ENCODE measurements at places on chromosomes 12 and 14.

DNA sequence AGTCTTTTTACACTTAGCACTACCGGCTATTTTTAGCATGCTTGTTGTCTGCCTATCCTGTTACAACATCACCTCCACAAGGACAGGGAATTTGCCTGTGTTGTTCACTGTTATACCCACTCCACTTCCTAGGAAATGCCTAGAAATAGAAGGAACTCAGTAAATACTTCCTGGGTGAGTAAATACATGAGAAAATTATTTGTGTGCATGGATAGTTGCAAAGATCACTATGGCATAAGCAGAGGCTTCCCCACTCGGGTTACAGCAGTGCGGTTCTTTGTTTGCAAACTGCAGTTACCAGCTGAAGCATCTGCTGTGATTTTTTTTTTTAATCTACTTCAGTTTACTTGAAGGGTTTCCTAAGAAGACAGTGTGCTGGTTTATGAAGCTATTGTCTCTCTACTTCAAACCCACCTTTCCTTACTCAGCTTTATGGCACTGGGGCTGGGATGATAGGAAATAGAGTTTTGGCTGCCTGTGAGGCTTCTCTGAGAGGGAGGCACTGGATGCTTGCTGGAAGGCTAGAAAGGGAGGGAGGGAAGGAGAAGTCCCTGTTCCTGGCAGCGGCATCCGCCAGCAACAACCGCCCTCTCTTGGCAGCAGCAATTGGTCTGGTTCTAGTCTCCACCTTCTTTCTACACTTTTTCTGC lies 29.0 kb downstream of the PDE6H start:
- H3K36me3 ChIP-seq, result no peaks in the 10 kb centered on the region
- H3K27ac ChIP-seq, result no peak overlapping the region
- no peaks in the 10 kb centered on the region for H3K4me1 ChIP-seq
- H3K4me3 ChIP-seq, result no peak overlapping the region
- DNase-seq, result no peak
- H3K27me3 ChIP-seq, result peaks cover 20% of the 10 kb centered on the region

DNA sequence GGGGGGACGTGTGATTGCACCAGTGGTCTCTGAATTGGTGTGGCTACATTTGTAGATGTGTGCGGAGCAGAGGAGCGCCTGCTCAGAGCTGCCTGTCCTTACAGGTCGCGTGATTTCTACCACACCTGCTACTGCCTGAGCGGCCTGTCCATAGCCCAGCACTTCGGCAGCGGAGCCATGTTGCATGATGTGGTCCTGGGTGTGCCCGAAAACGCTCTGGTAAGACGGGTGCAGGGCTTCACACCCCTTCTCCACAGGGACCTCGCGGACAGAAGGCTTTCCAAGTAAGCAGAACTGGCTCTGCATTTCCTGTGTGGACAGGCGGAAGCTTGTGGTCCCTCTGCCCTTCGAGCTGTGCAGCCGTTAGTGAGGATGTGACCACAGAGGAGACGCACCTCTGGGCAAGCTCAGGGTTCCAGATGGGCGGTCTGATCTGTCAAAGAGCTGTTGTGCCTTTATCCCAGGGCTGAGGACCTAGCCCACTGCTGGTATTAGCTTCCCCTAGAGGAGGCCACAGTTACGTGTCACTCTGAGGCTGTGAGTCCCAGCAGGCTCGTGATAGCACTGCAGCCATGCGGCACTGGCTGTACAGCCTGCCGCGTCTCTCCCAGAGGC lies 47.7 kb downstream of the MAX start:
- H3K4me3 ChIP-seq, result no peak overlapping the region
- no peaks in the 10 kb centered on the region for H3K4me1 ChIP-seq
- H3K36me3 ChIP-seq, result peaks cover 25% of the 10 kb centered on the region
- H3K27ac ChIP-seq, result no peak overlapping the region

DNA sequence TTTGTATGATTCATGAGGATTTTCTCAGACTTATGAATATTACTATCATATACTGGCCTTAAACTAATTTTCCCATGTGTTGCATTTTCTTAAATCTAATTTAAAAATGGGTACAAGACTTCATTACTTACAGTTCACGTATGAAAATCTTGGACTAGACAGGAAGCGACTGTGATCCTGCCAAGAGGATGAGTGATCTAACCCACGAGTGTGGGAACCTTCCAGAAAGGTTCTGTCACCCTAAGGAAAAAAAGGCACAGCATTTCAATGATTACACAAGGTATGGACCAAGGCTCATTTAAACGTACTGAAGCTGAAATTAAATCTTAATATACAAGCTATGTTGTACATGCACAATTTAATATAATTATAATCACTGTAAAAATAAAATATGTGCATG lies 293.5 kb upstream of the DIO2 start:
- DNase-seq, result no peak
- H3K27ac ChIP-seq, result no peak overlapping the region
- H3K27me3 ChIP-seq, result no peaks in the 10 kb centered on the region
- no peak overlapping the region for H3K4me3 ChIP-seq
- H3K36me3 ChIP-seq, result no peaks in the 10 kb centered on the region

DNA sequence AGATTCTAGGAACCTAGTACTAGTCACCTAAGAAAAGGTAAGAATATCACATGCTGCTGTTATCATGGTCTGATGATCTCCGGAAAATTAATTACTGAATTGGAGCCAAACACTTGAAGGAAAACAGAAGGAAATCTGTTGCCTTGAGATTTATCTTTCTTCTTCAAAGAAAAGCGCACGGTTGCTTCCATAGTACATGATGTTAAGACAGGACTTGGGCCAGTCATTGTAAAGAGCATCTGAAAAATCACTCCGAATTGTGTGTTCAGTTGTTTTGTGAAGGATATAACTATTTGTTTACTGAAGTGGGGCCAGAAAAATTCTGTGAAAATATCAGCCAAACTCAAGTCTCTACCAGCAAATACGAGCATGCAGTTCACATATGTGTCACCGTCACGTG lies 134.9 kb upstream of the FOXN3 start:
- H3K4me3 ChIP-seq, result no peak overlapping the region
- DNase-seq, result no peak
- H3K36me3 ChIP-seq, result peaks cover 21% of the 10 kb centered on the region
- H3K27me3 ChIP-seq, result no peaks in the 10 kb centered on the region

DNA sequence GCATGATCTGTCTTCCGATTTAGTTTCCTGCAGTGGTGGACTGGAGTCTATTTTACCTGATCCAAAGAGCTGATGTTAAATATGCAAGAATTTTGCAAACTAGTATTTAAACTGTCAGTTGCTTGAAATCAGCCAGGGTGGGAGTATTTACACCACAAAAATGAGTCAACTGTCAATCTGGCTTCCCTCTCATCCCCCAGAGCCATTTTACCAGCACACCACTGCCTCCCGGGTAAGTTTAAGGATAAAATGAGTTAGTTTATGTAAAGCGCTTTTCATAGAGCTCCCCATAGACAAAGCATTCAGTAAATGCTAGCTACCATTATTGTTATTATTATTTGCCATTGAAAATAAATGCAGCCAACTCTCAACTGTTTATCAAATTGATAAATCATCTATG lies 106.3 kb upstream of the FRMD6 start:
- H3K36me3 ChIP-seq, result no peaks in the 10 kb centered on the region
- no peak overlapping the region for H3K27ac ChIP-seq
- H3K4me3 ChIP-seq, result no peak overlapping the region
- H3K4me1 ChIP-seq, result no peaks in the 10 kb centered on the region

- H3K36me3 ChIP-seq, result no peaks in the 10 kb centered on the region
- H3K27me3 ChIP-seq, result no peaks in the 10 kb centered on the region
- H3K27ac ChIP-seq, result no peak overlapping the region
- no peak overlapping the region for H3K4me3 ChIP-seq
- no peaks in the 10 kb centered on the region for H3K4me1 ChIP-seq
- DNase-seq, result peak; percentile 18
These were observed 188.9 kb downstream of the CAND1 start for GRCh38 chr12:67457778-67458665.

DNA sequence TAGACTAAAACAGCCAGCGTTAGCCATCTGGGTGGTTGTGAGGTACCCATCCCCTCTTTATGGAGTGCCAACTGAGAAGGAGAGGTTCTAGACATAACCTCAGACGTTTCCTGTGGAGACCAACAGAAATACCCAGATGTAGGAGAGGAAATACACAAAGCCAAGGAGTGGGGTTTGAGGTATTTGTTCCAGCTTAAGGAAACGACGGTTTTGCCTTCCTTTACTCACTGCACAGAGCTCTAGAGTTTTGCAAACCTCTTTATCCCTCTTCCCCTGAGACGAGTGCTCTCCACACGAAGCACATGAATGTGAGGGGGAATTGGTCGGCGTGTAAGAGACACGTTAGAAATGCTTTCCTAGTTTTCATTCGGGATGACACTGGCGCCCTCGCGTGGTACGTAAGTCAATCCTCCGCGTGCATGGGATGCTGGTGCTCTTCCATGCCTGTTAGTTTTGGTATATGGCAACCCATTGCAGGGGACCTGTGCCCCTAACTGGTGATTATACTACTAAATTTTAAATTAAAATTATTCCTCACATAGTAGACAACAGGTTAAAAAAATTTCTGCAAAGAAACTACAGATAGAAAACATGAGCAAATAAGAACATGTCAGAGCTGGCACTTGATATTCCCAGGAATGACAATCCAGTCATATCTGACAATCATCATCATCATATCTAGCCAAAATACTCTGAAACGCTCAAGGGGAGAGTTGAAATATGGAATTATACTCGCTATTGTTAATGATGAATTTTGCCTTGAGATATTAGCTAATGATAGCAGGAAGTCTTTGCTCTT lies 121.7 kb downstream of the PPM1H start:
- peaks cover 6% of the 10 kb centered on the region for H3K4me1 ChIP-seq
- no peak overlapping the region for H3K27ac ChIP-seq
- H3K36me3 ChIP-seq, result no peaks in the 10 kb centered on the region
- peaks cover 11% of the 10 kb centered on the region for H3K27me3 ChIP-seq
- DNase-seq, result peak; percentile 58
- H3K4me3 ChIP-seq, result no peak overlapping the region

DNA sequence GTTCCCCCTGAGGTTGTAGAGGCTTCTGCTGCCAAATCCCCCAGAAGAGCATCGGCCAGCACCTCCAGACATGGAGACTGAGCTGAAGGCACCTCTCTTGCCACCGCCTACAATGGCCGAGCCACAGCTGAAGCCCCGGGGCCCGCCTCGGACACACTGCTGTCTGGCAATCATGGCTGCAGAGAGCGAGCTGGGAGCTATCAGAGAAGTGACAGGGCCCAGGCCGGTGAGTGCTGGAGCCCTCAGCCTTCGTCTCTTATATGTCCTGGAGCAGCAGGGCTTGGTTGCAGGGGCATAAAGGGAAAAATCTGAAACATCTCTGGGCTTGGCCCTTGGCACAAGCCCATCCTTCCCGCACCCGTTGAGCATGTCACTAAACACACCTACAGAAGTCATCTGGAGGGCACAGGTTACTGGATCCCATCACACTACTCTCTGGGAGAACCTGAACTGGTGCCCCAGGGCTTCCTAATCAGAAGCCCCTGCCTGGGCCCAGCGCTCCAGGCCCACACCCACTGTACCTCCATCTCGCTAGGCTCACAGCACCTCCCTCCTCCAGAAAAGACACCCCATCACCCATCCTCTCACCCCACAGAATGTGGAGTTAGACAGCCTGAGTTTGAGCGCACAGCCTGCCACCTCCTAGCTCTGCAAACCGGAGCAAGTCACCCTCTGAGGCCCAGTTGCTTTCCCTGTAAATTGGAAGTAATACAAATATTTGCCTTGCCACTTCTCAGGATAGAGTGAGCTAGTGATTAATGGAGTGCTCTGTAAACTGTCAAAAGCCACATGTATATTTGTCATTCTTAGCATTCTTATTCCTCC lies at the start of gene KRT4:
KRT4 (minus strand) TSS at position 232 of the 825 bp plus-strand sequence; CDS start at position 174, 58 bp downstream.
- DNase-seq, result no peak
- H3K36me3 ChIP-seq, result no peaks in the 10 kb centered on the region
- H3K27me3 ChIP-seq, result peaks cover 3% of the 10 kb centered on the region
- no peaks in the 10 kb centered on the region for H3K4me1 ChIP-seq

- no peak overlapping the region for H3K4me3 ChIP-seq
- no peaks in the 10 kb centered on the region for H3K36me3 ChIP-seq
- H3K27me3 ChIP-seq, result no peaks in the 10 kb centered on the region
- no peak for DNase-seq
These were observed 248.7 kb upstream of the EGLN3 start for GRCh38 chr14:34199585-34199984.

- no peaks in the 10 kb centered on the region for H3K4me1 ChIP-seq
- no peaks in the 10 kb centered on the region for H3K27me3 ChIP-seq
- H3K4me3 ChIP-seq, result no peak overlapping the region
These were observed 488.0 kb upstream of the STXBP6 start for GRCh38 chr14:25537846-25538455.

DNA sequence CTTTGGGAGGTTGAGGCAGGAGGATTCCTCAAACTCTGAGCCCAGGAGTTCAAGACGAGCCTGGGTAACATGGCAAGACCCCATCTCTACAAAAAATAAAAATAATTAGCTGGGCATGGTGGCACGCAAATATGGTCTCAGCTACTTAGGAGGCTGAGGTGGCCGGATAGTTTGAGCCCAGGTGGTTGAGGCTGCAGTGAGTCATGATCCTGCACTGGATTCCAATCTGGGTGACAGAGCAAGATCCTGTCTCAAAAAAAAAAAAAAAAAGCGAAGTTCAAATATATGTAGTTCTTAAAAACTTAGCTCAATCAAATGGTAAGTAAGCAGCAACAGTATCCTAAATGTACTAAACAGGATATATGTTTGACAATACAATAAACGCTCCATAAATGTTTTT lies 85.5 kb upstream of the SSTR1 start:
- H3K27ac ChIP-seq, result no peak overlapping the region
- peaks cover 15% of the 10 kb centered on the region for H3K4me1 ChIP-seq
- no peaks in the 10 kb centered on the region for H3K27me3 ChIP-seq
- H3K36me3 ChIP-seq, result no peaks in the 10 kb centered on the region
- H3K4me3 ChIP-seq, result no peak overlapping the region

- H3K27me3 ChIP-seq, result no peaks in the 10 kb centered on the region
- no peaks in the 10 kb centered on the region for H3K36me3 ChIP-seq
- H3K27ac ChIP-seq, result no peak overlapping the region
- DNase-seq, result no peak
These were observed 51.1 kb downstream of the TMTC1 start for GRCh38 chr12:29732593-29732992.

GRCh38 chr12:40980427-40980961 lies 207.6 kb upstream of the PDZRN4 start:
- no peak for DNase-seq
- no peak overlapping the region for H3K27ac ChIP-seq
- H3K27me3 ChIP-seq, result no peaks in the 10 kb centered on the region

- no peak overlapping the region for H3K4me3 ChIP-seq
- H3K4me1 ChIP-seq, result no peaks in the 10 kb centered on the region
- no peaks in the 10 kb centered on the region for H3K27me3 ChIP-seq
- H3K27ac ChIP-seq, result no peak overlapping the region
- DNase-seq, result no peak
These were observed 99.6 kb downstream of the DYRK2 start for GRCh38 chr12:67747869-67748742.

GRCh38 chr14:68836082-68836481 lies 43.2 kb upstream of the ZFP36L1 start:
- H3K4me3 ChIP-seq, result no peak overlapping the region
- DNase-seq, result no peak
- no peaks in the 10 kb centered on the region for H3K36me3 ChIP-seq
- H3K27ac ChIP-seq, result no peak overlapping the region
- H3K27me3 ChIP-seq, result no peaks in the 10 kb centered on the region

GRCh38 chr12:62677355-62677754 lies 210.7 kb downstream of the MON2 start:
- H3K27me3 ChIP-seq, result no peaks in the 10 kb centered on the region
- no peak overlapping the region for H3K4me3 ChIP-seq
- H3K36me3 ChIP-seq, result no peaks in the 10 kb centered on the region
- DNase-seq, result no peak

All from CD4-positive, alpha-beta T cell (primary cell).